ENCODE measurements at places on chromosomes 16 and 17.

- DNase-seq = no peak
Observed at GRCh38 chr16:68365167-68365817, 54.5 kb downstream of the PRMT7 start.

DNA sequence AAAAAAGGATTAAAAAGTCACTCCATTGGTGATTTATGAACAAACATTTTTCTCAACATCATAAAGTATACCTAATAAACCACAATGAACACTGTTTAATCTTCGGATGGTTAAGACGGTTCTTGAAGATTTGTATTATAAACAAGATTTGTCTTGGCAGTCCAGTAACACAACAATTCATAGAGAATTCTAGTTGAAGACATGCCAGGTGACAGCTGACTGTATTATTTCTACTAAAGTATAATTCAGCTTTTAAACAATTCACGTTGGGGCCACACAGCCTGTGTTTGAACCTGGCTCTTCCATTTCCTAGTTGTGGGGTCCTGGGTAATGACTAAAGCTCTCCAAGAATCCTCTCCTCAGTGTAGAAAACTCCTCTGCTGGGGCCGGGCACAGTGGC is 22.0 kb downstream of the STX8 start:
- DNase-seq = no peak

DNA sequence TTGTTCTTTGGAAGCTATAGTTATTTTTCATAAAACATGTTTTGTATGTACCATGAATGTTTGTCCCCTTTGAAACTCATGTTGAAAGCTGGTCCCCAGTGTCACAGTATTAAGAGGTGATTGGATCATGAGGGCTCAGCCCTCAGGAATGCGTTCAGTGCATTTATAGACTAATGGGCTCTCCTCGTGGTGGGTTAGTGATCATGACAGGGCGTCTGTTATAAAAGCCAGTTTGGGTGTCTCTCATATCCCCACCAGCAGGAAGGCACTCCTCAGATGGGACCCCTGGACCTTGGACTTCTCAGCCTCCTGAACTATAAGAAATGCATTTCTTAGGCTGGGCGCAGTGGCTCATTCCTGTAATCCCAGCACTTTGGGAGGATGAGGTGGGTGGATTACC is 10.4 kb downstream of the BANP start:
- DNase-seq = no peak

- DNase-seq = no peak
Observed at GRCh38 chr16:21156767-21157467, 1.6 kb upstream of the LDAF1 start.

- DNase-seq = no peak
Observed at GRCh38 chr17:17567631-17568030, 23.9 kb downstream of the PEMT start.

DNA sequence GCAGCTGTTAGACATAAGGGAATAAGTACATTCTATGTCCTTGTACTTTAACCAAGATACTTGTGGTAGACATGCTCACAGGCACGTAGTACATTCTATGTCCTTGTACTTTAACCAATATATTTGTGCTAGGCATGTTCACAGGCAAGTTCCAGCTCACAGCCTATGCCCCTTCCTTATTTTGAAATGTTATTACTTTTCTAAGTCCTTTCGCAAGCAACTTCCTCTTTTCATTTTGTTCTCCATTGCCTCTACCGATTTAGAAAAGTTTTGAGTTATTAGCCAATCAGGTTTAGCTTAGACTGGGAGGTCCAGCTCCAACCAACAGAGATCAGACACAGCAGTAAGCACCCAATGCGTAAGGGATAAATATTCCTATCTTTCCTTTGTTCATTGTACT is 60.1 kb upstream of the NUDT7 start:
- DNase-seq = no peak

GRCh38 chr16:8323153-8323552 is 267.2 kb downstream of the TMEM114 start:
- DNase-seq = no peak

DNA sequence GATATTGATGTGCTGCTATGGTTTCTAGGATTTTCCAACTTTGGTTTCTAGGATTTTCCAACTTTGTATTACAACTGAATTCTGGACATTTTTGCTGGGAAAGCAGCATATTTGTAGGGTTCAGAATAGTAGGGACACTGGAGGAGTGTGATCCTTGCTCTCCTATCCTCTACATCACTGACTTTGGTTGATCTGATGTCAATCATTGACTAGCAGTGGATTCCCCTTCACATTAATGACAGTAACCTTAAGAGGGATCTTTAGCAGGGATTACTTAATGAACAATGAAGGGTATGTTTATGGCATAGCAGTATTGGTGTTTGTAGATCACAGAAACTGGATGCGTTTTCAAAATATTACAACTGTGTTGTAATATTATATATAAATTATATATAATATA is 67.4 kb downstream of the MAP2K4 start:
- no peak for DNase-seq

DNA sequence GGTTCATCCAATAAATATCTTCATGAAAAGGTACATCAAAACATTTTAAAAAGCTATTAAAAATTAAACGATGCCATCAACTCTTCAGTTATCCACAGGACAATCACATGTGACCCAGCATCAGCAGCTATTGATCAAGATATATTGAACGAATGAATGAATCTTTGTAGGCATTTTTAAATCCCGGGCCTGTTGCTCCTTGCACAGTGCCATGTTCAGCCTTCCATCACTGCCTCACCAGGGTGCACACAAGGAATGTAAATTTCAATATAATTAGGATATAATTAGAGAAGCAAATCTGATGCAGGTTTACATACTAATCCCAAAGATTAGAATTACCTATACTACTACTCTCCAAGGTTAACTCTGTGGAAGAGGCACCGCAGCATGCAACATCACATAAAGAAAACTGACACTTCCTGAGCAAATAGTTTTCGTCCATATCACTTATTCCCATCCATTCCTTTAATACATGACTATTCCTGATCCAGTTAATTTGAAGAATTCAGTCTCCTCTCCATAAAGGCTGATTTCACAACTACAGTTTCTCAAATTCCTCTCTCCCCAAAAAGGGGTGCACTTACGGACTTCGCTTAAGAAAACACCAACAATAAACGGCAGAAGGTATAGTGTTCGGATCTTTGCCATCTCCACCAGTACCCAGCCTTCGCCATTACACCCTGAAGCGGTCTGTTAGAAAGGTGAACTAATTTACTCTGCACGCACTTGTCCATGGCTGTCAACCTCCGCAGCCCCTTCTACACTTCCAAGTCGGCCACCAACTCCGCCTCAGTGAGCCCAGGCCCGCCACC is 938 bp downstream of the NCOR1 start:
- DNase-seq = no peak

GRCh38 chr16:63287401-63287800 is 1251.2 kb upstream of the CDH8 start:
- no peak for DNase-seq

DNA sequence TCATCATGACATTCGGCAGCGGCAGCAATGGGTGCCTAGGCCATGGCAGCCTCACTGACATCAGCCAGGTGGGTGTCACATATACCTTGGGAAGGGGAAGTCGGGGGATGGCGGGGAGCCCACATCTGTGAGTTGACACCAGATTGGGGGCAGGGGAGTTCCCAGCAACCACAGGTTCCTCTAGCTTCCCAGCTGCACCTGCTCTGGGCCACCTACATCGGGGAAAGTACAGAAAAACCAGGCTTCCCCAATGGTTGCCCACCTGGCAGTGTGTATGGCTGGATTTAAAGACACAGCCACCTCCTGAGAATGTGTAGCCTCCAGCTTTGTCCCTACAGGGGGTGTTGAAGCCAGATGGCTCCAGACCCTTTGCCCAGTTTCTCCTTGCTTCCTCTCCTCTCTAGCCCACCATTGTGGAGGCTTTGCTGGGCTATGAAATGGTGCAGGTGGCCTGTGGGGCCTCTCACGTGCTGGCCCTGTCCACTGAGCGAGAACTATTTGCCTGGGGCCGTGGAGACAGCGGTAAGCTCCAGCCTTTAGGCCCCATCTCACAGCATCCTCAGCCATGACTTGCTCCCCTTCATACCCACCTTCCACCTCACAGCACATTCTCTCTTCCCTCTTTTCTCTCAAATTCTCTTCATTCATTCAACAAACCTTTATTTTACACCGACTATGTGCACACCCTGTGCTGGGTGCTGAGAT is 5.0 kb upstream of the TRAF4 start:
- peak; percentile 89 for DNase-seq

GRCh38 chr17:32315171-32315570 is 26.8 kb downstream of the C17orf75 start:
- no peak for DNase-seq

GRCh38 chr17:73560661-73561060 is 83.6 kb downstream of the SDK2 start:
- DNase-seq = no peak

DNA sequence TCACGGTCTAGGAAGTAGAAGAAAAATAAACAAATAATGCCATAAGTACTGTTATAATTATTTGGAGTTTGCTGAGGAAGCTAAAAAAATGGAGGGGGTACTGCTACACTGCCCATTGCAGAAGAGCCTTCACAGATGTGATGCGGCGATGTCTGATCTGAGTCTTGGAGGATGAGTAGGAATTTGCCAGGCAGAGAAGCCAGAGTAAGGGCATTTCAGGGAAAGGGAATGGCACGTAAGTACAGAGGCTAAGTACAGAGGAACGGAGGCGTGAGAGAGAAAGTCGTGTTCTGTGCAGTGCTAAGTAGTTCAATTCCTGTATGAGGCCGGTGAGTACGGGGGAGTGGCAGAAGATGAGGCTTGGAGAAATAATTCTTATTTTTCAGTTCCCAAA is 741 bp upstream of the GRB2 start:
- DNase-seq = no peak

GRCh38 chr17:50632637-50633036 is 2.0 kb upstream of the ABCC3 start:
- DNase-seq = no peak

DNA sequence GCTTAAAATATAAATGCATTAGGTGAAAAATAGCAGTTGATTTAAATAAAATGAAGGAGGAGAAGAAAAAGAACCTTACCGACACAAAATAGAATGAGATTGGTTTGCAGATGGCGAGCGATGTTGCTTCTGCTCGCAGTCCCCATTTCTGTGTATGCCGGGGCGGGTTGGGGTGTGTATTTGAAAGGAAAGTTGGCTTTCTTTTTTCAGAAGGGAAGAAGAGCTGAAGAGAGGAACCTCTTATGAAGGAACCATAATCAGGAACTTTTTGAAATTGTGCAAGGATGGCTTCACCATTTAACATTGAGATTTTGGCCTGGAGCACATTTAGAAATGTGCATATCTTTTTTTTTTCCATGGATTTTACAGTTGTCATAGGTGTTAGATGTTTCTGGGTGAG is at the start of gene IGSF6:
Gene IGSF6 (minus strand): TSS at position 156 of the 400 bp plus-strand sequence. CDS start 10 bp downstream, at position 146.
- peak; percentile 24 for DNase-seq

DNA sequence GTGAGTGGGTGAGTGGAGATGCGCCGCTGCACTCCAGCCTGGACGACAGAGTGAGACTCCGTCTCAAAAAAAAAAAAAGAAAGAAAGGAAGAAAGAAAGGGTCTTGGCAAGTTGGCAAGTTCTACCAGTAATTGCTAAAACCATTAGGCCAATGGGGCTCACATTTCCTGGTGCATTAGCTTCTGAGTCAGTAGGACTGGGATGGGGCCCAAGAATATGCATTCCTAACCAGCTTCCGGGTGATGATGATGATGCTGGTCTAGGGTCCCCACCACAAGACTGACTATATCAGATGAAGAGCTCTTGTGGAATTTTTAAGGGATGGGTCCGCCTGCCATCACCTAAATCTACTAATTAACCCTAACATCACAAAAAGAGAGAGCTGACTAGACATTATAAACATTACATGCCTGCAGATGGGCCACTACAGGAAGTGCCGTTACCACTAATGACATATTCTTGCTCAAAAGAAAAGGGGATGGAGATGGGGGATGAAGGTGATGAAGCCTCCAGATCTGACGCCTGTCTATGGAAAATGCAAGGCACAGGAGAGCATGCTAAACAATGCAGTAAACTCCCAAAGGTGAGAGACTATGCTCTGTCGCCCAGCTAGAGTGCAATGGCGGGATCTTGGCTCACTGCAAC is 13.1 kb downstream of the MYH11 start:
- no peak for DNase-seq

DNA sequence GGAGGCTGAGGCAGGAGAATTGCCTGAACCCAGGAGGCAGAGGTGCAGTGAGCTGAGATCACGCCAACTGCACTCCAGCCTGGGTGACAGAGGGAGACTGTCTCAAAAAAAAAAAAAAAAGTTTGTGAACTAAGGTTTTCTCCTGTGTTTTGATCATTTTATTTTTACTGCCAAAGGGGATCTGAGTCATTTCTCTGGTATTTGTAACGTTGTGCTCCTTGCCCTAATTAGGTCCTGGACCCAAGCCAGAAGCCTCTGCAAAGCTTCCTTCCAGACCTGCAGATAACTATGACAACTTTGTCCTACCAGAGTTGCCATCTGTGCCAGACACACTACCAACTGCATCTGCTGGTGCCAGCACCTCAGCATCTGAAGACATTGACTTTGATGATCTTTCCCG is 32.1 kb downstream of the IST1 start:
- no peak for DNase-seq

- no peak for DNase-seq
Observed at GRCh38 chr16:79776243-79776847, 175.8 kb upstream of the MAF start.

GRCh38 chr17:77513045-77513444 is 372.3 kb downstream of the SEC14L1 start:
- no peak for DNase-seq

DNA sequence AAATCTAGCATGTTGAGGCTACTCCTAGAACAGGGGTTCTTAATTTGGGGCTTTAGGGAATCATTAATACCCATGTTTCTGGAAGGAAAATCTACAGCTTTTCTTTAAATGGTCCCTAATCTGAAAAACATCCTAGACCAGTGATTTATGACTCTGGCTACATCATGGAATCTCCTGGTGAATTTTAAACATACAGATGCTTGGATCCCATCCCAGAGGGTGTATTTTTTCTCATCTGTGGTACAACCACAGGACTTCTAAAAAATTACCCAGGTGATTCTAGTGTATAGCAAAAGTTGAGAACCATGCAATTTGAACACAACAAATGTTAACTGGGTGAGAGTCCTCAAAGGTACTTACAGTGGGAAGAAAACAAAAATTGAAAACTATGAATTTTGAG is 41.5 kb downstream of the KANSL1 start:
- DNase-seq = no peak

GRCh38 chr16:54199487-54200160 is 87.0 kb downstream of the IRX3 start:
- no peak for DNase-seq

- DNase-seq = no peak
Observed at GRCh38 chr17:41511116-41511515, 5.7 kb upstream of the KRT13 start.

Data from CD4-positive, alpha-beta T cell treated with Interleukin-15 for 1 hour (primary cell).